ENCODE measurements at places on chromosomes 12 and 14.

- no peak for DNase-seq
These were observed 194.0 kb downstream of the ZFP36L1 start for GRCh38 chr14:68598621-68599447.

GRCh38 chr12:115294453-115295133 is 610.6 kb upstream of the TBX3 start:
- no peak for DNase-seq

DNA sequence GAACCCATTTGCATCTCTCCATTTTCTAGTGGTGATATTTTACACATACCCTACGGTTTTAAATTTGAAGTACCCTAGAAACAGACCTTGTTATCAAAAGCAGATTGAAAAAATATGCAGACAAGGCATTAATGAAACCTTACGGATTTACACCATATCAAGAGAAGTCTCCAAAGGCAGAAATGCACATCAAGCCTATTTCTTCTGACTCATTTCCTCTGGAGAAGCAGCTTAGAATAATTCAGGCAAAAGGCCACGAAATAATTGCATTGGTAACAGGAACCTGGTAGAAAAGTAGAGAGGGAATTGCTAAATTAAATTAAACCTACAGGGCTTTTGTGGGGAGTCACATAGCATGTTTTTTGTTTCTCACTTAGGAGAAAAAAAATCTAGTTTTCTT is 34.7 kb downstream of the KICS2 start:
- DNase-seq = no peak

- no peak for DNase-seq
These were observed 10.2 kb upstream of the LTA4H start for GRCh38 chr12:96045566-96045965.

GRCh38 chr14:96634896-96635295 is 132.7 kb downstream of the PAPOLA start:
- no peak for DNase-seq

- DNase-seq = no peak
These were observed 174.6 kb downstream of the CACNA1C start for GRCh38 chr12:2227360-2227759.

- no peak for DNase-seq
These were observed 397.6 kb downstream of the LRFN5 start for GRCh38 chr14:42004321-42004720.

- no peak for DNase-seq
These were observed 4.9 kb downstream of the TEX52 start for GRCh38 chr12:2851931-2852330.

- no peak for DNase-seq
These were observed 117.2 kb downstream of the SAMD4A start for GRCh38 chr14:54683882-54684794.

- no peak for DNase-seq
These were observed 3.5 kb upstream of the KCNK10 start for GRCh38 chr14:88326352-88327103.

- no peak for DNase-seq
These were observed 669.9 kb downstream of the SLC16A7 start for GRCh38 chr12:60265741-60266140.

- DNase-seq = no peak
These were observed 39.2 kb downstream of the NFKBIA start for GRCh38 chr14:35365130-35366055.

DNA sequence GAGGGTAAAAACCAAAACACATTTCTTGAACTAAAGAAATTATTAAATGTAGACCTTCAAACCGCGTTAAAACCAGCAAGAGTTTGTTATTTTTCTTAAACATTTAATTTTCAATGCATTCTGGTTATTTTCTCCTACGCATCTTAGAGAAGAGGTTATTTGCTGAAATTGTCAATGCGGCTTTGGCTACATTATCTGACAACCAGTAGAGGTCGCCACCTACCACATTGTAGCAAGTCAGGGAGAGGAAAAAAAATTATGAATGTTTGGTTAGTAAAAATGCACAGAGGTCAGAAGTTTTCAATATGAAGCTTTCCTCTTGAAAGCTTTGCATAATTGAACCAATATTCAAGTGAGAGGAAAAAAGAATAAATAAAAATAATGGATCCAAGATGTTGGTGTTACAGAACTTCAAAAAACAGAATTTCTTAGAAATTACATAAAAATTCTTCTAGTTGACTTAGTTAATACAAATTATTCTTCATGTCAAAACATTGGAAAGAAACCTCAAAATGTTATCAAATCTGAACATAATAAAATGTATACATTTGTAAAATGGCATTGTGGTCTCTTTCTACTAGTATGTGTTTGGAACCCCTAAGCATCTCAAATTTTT is 159.4 kb upstream of the TMTC2 start:
- peak; percentile 17 for DNase-seq

GRCh38 chr12:57765003-57765697 is 1.7 kb downstream of the CYP27B1 start:
- DNase-seq = no peak

DNA sequence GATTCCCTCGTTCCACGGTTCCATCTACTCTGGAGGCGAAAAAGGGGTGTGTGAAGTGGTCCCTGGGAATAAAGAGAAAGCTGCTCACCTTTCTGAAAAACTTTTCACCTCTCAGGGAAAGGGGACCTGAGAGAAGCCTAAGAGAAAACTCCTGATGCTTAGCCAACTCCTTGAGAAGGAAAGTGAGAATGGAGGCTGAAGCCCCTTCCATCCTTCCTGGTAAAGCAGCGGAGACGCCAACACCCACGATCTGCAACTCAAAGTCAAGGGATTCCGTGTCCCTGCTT is 110.0 kb downstream of the ARF6 start:
- no peak for DNase-seq

- DNase-seq = no peak
These were observed 10.0 kb upstream of the NR1H4 start for GRCh38 chr12:100463661-100464060.

DNA sequence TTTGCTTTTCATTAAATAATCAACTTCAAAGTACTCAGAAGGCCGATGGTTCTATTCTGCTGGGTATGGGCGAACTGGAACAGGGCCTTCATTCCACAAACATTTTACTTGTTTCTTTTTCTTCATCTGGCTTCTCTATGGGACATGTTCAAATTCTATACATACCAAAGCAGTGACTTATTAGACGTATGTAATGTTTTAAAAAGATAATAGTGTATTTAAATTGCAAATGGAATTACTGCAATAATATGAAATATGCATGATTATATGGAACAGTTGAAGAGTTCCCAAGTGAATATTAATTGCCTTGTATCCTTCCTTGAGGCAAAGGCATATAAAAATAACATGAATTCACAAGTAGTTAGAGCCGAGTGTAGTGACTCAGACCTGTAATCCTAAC is 75.5 kb downstream of the FAR2 start:
- no peak for DNase-seq

GRCh38 chr12:75177997-75178396 is 31.6 kb downstream of the KCNC2 start:
- no peak for DNase-seq

GRCh38 chr12:20477672-20478071 is 109.3 kb downstream of the PDE3A start:
- no peak for DNase-seq

DNA sequence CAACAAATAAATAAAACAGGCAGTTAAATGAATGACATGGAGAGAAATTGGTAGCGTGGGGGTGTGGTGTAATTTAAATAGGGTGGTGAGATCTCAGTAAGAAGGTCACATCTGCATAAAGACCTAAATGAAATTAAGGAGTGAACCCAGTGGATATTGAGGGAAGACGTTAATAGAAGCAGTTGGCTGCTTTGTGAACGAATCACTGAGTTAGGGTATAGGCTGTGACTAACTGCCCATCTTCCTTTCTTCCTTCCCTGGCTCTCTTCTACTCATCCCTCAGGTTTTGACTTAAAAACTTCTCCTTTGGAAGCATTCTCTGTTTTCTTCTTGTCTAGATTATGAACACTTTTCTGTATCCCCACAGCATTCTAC is 64.7 kb downstream of the BTG1 start:
- DNase-seq = no peak

DNA sequence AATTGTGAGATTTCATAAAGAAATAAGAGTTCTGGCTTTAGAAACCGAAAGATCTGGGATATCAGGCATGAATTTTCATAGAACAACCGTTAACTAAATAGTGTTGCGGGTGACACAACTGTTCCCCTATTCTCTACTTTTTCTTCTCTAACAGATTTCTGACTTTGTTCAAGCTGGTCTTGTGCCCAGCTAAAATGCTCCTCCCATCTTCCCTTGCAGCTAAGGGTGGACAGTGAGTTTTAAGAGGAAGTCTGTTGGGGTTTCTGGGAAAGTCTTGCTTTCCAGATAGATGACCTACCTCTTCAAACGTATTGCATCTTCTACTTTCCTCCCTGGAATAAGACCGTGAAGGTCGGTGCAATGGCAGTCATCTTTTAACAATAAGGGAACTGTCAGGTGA is 18.7 kb downstream of the CCDC63 start:
- no peak for DNase-seq

- no peak for DNase-seq
These were observed 618 bp downstream of the RNF34 start for GRCh38 chr12:121400332-121401139.

GRCh38 chr14:106294324-106294723 is 767.9 kb downstream of the TMEM121 start:
- DNase-seq = no peak

GRCh38 chr14:60705100-60705499 is 19.1 kb downstream of the SIX4 start:
- DNase-seq = no peak

- no peak for DNase-seq
These were observed 19.0 kb downstream of the GALNT9 start for GRCh38 chr12:132310181-132311040.

- no peak for DNase-seq
These were observed 111.9 kb downstream of the SCARB1 start for GRCh38 chr12:124751654-124752355.

DNA sequence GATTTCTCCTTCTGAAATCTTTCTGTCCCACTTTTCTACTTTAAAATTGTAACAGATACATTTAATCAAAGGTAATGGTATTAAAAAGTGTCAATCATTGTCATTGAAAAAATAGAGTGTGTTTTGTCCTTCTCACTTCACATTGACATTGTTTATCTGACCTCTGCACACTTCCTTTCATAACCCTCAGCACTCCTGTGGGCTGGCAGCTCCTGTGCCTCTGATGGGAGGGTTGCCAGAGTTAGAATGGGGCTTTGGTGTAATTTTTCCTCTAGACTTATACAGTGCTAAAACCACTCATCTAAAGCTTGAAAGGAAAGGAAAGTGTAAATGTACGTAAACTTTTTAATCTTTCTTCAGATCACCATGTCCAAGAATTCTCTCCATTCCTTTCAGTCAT is 23.7 kb downstream of the KCNA1 start:
- DNase-seq = no peak

DNA sequence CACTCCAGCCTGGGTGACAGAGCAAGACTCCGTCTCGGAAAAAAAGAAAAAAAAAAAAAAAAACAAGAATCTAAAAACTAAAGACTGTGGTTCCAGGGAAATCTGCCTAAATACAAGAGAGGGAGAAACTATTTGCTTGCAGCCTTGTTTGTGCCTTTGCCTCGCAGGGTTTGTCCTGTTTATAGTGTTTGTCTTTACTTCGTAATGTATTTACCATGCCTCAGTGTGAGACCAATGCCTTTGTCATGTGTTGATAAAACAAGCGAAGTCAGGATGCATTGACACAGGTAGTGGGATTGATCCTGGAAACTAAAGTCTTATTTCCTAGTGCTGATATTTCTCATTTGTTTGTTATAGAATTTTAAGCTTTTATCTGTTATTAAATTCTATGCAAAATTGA is 199.0 kb downstream of the EXOC5 start:
- no peak for DNase-seq

DNA sequence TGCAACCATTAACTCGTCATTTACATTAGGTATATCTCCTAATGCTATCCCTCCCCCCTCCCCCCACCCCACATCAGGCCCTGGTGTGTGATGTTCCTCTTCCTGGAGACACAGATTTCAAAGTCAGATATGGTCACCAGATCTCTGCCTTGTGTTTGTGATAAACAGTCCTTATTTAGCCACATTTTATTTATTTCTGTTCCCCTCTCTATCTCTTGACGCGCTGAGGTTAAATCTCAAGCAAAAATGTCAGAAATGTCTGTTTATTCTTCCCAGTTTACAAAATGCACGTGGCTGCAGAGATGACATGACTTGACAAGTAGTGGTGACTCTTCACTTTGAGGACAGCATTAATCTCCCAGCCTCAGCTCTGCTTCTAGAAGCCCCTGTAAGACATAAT is 11.5 kb upstream of the RASSF3 start:
- no peak for DNase-seq

- DNase-seq = no peak
These were observed 398.8 kb upstream of the RGS6 start for GRCh38 chr14:71533390-71533789.

- DNase-seq = no peak
These were observed 22.8 kb upstream of the KLHDC2 start for GRCh38 chr14:49745191-49745590.

- DNase-seq = no peak
These were observed 216.2 kb upstream of the ABCD2 start for GRCh38 chr12:39835517-39836489.

- no peak for DNase-seq
These were observed 59.9 kb downstream of the DDHD1 start for GRCh38 chr14:53093206-53093605.

- DNase-seq = no peak
These were observed 477.0 kb downstream of the PCNX1 start for GRCh38 chr14:71384007-71384845.

DNA sequence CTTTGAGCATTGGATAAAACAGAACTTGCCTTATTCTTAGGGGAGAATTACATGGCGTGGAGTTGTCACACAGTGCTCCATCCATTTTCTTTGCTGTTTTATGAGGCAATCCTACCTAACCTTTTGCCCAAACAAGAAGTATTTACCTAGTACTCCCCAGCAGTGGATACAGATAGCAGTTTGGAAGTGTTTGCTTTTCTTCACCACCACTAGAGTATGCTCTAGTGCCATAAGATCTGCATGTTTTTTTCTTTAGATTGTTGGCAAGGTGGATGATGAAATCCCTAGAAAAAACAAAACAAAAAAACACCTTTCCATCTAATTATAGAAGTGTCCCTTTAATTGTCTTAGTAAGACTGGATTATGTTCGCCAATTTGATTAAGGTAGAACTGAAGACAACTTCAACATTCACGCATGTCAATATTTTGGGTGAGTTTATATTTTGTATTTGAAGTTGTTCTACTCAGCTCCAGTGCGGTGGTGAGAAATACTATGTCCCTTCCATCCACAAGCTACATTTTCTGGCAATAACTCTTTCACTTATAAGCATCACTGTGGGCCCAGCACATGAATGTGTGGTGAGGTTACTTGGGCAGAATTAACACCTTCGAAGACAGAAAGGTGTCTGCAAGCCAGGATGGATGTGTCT is 23.6 kb upstream of the TMEM260 start:
- peak; percentile 41 for DNase-seq

- DNase-seq = no peak
These were observed 46.5 kb downstream of the ATP6V1D start for GRCh38 chr14:67313153-67313552.

- DNase-seq = no peak
These were observed 68.9 kb upstream of the CISTR start for GRCh38 chr12:53820514-53821306.

All from K562 (cell line).